ENCODE measurements at places on chromosomes 4 and X. TPM values are rescaled to one million over a fixed set of nuclear protein-coding genes. Genes with fewer than 3 reads are reported as not detected.

Gene CYLC1
- not detected for total RNA-seq

DNA sequence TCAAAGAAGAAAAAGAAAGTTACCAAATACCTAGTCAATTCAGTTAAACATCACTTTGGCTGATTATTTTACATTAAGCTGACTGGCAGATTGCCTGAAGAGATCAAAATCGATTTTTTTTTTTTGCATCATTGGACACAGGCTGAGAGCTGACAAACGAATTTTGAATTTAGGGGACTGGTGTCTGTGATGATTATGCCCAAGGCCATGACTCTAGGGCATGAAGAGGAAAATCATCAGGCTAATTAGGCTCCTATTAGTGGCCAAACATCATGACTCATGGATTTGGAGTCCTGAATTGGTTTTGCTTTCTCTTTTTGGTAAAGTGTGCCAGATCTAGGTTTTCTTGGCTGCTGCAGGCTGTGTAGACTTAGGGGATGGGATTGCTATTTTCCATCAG, 829.3 kb upstream of the LCORL start:
- DNase-seq, result no peak

- DNase-seq, result no peak
These were observed 137.7 kb upstream of the LIMCH1 start for GRCh38 chr4:41400296-41400695.

- no peak for DNase-seq
These were observed 8.6 kb upstream of the ARHGAP10 start for GRCh38 chr4:147723326-147723725.

Gene KDR
- 32.4 TPM for total RNA-seq

DNA sequence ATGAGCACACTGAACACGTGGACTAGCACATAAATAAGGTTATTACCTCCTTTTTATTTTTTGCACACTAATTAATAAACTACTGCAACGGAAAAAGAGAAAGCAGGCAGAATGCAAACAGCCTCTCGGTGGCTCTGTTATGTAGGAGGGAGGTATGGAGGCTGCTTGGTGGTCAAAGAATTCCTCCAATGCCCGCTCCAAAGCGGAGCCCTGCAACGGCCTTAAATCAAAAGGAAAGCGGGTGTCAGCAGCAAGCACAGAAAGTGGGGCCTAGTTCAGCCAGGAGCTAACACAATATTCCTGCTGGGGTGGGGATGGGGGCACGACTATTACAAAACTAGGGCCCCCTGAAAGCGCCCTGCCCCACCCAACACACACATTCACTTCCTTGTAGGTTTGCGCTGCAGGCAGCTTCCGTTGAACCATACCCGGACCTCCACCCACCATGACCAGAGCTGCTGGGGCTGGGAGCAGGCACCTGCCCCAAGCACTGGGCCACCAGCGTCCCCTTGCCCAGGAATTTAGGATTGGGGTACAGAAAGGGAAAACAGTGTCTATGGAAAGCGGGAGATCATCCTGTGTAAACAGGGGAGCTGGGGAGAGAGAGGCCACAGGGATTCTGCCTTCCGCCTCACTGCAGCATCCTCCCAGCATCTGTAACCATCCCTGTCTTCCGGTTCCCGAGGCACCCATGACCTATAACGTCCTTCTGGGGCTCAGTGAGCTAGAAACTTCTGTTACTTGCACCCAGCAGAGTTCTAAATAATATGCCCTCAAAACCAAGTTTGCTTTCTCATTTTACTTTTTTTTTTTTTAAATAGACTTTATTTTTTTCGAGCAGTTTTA, 57.1 kb upstream of the DDX3X start:
- no peak for DNase-seq

Gene NOX1
- not detected for total RNA-seq

DNA sequence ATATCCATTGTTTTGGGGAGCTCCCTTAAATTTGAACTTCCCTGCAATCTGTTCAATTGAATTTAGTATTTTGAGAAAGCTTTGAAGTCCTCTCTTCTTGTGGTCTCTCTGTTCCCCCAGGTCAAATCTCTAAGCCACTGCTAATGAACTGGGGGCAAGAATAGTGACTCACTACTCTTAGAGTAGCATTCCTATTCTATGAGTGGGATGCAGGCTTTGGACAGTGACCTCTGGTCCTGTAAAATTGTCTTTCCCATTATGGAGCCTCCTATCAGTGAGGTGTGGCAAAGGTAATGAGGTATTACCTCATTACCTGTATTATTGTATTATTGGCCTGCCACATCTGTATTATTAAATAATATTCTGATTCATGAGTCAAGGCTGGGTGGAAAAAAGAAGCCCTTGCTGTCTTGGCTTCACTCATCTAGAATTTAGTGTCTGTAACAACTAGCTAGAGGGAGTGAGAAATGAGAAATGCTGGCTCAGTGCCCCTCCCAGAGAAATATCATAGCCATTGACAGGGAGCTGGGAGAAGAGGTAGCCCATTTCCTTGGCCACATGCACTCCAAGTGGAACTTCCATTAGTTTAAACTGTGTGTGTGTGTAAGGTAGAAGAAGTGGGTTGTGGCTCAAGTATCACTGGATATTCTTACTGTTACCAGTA, 393.9 kb upstream of the CTSO start:
- no peak for DNase-seq

GRCh38 chrX:3743801-3744439, 30.5 kb upstream of the PRKX start:
- no peak for DNase-seq

DNA sequence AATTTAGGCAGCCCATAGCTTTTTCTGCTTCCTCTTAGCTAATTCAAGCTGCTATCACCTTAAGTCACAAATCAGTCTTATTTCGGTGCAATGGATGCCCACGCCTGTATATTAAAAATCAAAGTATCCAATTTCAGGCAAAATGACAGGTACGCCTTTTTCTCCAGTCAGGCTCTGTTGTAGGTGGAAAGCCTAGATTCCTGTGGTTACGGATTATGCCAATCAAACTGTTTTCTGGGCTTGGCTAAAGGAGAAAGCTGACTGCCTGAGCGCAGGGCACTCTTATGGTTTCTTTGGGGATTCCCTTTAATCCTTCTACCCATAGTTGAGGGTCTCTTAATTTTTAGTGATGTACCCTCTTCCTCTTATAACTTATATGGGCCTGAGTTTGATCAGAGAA, 550.5 kb downstream of the PDHA2 start:
- DNase-seq, result no peak

All from skin of body (tissue), 3 donors.